ENCODE measurements at places on chromosomes 12 and 14.

DNA sequence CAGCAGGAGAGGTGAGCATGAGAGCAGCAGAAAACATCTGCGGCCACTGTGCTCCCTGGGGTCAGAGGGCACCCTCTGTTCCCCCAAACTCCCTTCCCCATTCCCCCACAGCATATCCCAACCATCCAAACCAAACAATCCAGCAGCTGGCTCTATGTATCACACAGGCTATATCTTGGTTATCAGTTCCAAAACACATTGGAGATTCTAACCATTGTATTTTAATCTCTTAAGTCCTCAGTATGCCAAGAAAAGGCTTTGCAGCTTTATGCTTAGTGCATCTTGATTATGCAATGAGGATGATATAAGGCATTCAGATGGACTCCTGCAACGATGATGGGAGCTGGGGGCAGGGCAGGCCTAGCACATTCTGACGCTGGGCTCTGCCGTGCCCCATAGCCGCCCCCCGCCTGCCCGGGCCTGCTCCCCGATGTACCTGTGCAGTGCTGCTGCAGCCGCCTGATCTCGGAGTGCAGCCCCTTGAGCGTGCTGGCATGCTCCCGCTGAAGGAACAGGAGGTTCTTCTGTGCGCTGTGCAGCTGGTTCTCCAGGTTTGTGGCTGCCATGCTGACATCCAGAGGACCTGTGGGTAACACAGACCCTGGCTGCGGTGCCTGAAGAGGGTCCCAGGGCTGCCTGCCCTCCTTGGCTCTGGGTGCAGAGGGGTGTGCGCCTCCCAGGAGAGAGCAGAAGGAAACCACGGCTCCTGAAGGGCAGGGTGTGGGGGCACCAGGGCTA is 29.6 kb downstream of the CCDC92 start:
- DNase-seq = no peak

DNA sequence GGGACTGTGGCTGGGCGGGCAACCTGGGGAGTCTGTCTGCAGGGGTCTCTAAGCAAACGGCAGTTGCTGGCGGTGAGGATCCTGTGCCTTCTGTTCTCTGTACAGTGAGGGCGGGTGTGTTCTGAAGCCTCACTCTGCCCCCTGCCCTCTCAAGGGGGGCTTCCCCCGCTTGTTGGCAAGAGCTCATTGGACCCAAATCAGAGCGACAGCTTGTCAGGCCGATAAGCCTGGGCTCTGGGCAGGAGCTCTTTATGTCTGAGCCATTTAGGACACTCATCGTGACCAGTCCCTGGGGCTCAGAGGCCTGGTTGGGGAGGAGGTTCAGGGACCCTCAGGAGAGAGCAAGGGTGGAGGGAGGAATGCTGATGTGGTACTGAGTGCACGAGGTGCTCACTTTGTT is 136.0 kb downstream of the TSPAN9 start:
- DNase-seq = no peak

DNA sequence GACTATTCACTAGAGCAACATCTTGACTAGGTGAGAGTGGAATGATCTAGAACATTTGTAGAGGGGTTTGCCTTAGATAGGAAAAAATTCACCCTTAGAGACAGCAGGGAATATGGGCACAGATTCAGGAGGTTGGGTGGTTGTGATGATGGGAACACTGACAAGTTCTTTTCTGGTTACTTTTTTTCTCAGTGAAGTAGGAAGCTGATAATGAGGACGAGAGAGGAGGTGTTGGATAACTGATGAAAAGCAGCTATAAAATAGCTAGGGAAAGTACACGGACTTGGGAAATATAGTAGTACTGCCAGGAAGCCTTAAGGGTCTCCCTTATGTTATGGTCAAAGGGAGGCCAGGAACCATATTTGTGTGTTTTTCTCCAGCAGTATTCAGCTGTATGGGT is 250.5 kb downstream of the SSPN start:
- no peak for DNase-seq

- no peak for DNase-seq
These were observed 4.7 kb upstream of the HAL start for GRCh38 chr12:96000858-96001257.

GRCh38 chr12:124147575-124147974 is 147.3 kb upstream of the RFLNA start:
- no peak for DNase-seq

DNA sequence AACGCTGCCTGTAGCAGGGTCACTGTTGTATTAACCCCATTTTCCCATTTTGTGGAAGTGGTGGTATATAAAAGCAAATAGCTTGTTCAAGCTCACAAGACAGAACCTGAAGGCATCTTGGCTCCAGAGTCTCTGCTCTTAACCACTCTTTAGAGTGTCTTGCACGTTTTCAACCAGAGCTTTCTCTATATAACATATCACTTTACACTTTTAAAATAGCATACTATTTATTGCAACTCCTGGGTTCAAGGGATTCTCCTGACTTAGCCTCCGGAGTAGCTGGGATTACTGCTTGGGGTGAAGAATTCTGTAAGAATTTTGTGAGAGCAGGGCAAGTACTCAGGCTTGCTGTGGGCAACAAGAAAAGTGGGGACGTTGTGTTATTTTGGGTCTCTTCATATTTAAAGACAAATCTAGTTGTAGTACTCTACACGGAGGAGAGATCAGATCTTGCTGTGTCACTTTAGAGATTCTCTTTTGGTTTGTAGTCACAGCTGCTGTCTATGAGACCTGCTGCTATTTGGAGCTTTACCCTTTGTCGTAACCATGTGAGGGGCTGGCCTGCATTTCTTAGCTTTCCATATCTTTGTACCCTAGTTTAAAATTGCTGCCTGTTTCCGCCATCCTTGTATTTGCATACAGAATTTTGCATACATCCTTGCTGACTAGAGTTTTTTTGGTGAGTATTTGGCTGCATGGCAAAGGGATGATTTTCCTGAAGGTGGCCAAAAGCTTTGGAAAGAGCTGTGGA is 40.7 kb downstream of the WDR20 start:
- DNase-seq = no peak

GRCh38 chr12:52087961-52088820 is 8.7 kb downstream of the SMIM41 start:
- no peak for DNase-seq

- DNase-seq = no peak
These were observed 922.3 kb upstream of the LRFN5 start for GRCh38 chr14:40684328-40684727.

DNA sequence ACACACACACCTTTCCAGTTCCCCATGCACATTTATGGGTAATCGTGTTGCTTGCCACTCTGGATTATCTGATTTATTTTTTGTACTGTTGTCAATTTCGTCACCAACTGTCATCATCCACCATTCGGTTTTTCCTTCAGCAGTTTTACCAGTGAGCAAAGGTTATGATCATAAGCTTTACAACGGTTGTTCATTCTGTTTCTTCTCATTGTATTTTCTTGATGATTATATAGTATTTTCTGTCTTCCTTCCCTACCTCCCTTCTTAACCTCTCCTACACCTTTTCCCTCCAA is 680 bp downstream of the NECAP1 start:
- no peak for DNase-seq

GRCh38 chr12:8145754-8146441 is 10.9 kb upstream of the ZNF705A start:
- no peak for DNase-seq
